ENCODE measurements at places on chromosomes 16 and 17.
A peak's percentile ranks its signal among the peaks of the same experiment; 100 is the strongest.

DNA sequence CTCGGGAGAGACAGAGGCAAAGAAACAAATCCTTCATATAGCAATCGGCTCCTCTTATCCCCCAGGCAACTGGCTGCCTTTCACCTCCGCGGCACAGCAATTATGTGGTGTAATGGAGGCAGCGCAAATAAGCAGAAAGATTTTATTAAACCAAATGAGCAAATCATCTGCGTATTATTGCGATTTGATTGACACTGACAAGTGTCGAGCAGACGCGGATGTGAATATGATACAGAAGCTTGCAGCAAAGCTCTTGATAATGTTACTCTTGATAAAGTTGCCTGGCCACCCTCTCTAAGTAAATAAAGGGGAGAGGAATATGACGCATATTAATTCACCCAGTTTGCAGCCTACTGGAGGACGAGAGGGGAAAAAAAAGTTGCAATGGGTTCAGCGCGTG, 26.5 kb upstream of the AKTIP start:
- no peak for ATAC-seq

GRCh38 chr17:58060596-58061191, 22.5 kb upstream of the DYNLL2 start:
- no peak for ATAC-seq

GRCh38 chr16:88677721-88678120, 8.6 kb downstream of the SNAI3 start:
- no peak for ATAC-seq

- no peak for ATAC-seq
Measured at GRCh38 chr16:89554343-89554742, 6.1 kb upstream of the RPL13 start.

- no peak for ATAC-seq
Measured at GRCh38 chr17:27669136-27669535, 38.1 kb downstream of the LGALS9 start.

DNA sequence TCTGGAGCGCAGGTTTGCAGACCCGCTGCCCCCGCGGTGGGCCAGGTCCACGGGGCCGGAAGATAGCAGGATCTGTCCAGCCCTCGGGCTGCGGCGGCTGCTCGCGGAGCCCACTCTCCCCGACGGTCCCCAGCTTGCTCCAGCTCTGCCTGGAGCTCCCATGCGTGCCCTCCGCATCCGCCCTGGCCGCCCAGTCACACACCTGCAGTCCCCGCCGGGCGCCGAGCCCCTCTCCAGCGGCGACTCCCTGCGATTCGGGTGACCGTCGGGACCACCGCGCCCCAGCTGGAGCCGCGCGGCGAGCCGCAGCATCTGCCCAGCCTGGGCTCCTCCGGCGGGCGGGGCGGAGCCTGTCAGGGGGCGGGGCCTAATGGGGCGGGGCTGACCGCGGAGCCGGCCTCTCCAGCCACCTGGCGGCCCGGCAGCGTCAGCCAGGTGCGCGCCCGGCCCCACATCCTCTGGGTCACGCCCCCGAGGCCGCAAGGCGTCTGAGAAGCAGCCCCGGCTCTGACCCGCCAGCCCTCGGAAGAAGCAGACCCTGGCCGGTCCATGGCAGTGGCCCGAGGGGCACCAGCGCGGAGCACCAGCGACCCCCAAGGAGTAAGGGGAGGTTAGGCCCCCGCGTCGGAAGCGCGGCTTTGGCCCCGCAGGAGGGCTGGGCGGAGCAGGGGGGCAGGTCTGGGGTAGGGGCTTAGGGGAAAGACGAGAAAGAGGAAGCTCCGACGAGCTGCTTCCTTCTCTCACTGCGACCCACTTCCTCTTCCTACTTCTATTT, at the start of gene PIK3R5:
PIK3R5 (minus strand) TSS at position 314 of the 775 bp plus-strand sequence. CDS start 54,213 bp downstream, outside the sequence.
- ATAC-seq: peak; percentile 80

DNA sequence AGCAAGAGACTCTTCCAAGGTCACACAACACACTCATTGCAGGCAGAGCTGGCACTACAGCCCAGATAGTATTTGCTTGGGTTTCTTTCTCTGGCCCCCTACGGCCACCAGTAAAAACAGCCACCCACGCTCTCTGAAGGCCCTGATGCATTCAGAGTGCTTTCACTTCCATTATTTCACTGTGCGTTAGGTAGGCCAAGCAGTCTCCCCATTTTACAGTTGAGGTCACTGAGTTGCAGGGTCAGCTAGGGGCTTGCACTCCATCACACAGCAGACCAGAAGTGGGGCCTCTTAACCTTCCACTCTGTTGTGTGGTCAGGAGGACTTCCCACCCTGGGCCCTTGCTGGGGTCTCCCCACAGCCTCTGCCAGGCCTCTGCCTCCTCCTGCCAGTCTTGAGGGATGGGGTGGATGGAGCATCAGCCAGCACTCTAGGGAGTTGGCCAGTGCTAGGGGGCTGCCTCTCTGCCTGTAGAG, 2.5 kb downstream of the TBX21 start:
- ATAC-seq: peak; percentile 19

GRCh38 chr16:78240459-78241222, 141.2 kb downstream of the WWOX start:
- no peak for ATAC-seq

- ATAC-seq: no peak
Measured at GRCh38 chr17:41620583-41621434, 3.6 kb downstream of the KRT17 start.

- no peak for ATAC-seq
Measured at GRCh38 chr17:59897090-59897489, 4.2 kb downstream of the RPS6KB1 start.

All from activated CD4-positive, CD25-positive, alpha-beta regulatory T cell treated with anti-CD3 and anti-CD28 coated beads, Interleukin-2, amount 50 U/mL, for 24 hours (primary cell).